ENCODE measurements at places on chromosomes 11 and 22. TPM values are rescaled to one million over a fixed set of nuclear protein-coding genes. Genes with fewer than 3 reads are reported as not detected.

- no peak for DNase-seq
Observed at GRCh38 chr11:65766535-65766934, 14.2 kb downstream of the AP5B1 start.

GRCh38 chr11:92659793-92660192 lies 309.7 kb upstream of the MTNR1B start:
- DNase-seq = no peak

MAJIN gene
- total RNA-seq = 0.15 TPM

DNA sequence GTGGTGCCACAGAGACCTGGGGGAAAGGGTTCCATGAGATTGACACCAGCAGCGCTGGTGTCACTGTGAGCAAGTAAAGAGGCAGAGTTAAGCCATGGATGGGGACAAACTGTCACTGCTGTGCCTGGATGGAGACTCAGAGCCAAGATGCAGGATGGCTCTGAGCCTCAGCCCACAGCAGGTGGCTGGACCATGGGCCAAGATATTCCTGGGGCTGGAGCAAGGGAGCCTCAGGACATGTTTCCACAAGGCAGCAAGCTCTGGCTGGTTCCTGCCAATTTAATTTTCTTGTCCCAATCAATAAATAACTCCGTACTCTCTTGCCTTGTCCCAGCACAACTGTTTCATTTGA lies 23.0 kb downstream of the MYO18B start:
- DNase-seq = no peak

CECR2 gene
- total RNA-seq = 0.05 TPM

DNA sequence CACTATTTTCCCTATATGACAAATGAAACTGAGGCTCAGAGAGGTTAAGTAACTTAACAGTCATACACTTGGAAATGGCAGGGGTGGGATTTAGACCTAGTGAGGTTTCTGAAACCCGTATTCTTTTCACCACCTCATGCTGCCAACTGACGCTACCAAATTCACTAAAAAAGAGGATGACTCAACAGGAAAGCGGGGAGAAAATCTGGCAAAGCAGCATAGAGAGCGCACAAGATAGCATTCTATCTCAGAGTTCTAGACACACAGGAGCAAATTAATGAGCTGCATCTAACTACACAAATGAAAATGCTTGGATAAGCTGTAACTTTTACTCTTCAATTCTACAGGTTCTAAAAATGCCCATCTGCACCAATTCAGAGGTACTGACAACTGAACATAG lies 136.4 kb downstream of the RBFOX2 start:
- DNase-seq = no peak
